ENCODE measurements at places on chromosomes 2 and 18.

- DNase-seq, result no peak
Observed at GRCh38 chr2:32852856-32853255, 93.9 kb upstream of the LTBP1 start.

DNA sequence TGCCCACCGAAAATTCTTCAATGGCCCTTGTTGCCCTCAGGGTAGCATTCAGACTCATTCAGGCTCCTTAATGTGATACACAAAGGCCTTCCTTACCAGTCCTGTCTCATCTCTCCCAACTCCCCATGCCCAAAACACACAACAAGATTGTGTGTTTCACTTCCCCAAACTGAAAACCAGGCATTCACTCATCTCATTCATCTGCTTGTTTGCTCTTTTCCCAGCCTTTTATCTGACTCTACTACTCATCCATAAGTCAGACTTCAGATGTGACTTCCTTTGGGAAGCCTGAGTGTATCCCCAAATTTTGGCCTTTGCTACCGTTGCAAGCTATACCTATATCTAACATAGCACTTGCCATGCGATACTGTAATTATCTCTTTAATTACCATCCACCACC is 9.7 kb upstream of the SLC39A10 start:
- no peak for DNase-seq

- no peak for DNase-seq
Observed at GRCh38 chr2:46999857-47000678, 84.5 kb upstream of the MCFD2 start.

GRCh38 chr2:941871-942270 is 8.8 kb upstream of the SNTG2 start:
- DNase-seq, result no peak

DNA sequence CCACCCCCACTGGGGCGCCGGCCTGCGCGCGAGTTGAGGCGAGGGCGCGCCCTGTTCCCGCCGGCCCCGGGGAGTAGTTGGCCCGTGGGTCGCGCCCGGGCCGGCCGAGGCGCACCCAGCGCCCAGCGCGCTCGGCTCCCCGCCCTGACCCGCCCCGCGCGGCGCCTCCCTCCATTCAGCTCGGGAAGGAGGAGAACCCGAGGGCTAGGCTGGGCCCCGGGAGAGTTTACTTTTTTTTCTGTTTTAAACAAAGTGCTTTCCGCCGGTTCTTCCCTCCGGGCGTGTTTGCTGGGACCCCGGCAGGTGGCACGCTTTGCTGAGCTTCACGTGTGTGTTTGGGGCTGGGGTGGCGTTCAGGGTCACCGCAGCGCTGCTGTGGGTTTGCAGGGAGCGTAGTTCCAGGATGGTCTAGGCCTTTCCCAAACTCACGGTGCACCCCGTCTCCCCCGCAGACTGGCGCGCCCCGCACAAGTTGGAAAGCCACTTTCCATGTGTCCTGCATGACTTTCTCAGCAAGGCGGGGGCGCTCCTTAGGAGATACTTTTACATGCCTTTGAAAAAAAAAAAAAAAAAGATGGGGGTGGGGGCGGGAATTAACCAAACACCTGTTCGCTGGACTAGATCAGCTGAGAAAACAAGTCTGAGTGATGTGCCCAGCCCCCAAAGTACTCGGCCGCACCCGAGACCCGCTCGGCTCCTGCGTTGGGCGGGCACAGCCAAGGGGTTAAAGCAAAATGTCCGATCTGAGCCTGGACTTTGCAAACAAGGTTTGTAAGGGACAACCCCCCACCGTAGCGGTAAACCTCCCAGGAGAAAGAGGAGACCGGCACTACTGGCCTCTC is 825 bp downstream of the ITGA6 start:
- DNase-seq, result no peak

GRCh38 chr18:22031611-22032010 is 137.8 kb upstream of the GATA6 start:
- no peak for DNase-seq
